CD4-positive, CD25-positive, alpha-beta regulatory T cell (primary cell): ENCODE measurements at places on chromosomes 2 and 18. TPM values are rescaled to one million over a fixed set of nuclear protein-coding genes. Genes with fewer than 3 reads are reported as not detected.

GRCh38 chr2:194610297-194610696 lies 1046.7 kb upstream of the SLC39A10 start:
- no peaks in the 10 kb centered on the region for H3K27me3 ChIP-seq
- no peaks in the 10 kb centered on the region for H3K36me3 ChIP-seq
- no peak overlapping the region for H3K4me3 ChIP-seq

DNA sequence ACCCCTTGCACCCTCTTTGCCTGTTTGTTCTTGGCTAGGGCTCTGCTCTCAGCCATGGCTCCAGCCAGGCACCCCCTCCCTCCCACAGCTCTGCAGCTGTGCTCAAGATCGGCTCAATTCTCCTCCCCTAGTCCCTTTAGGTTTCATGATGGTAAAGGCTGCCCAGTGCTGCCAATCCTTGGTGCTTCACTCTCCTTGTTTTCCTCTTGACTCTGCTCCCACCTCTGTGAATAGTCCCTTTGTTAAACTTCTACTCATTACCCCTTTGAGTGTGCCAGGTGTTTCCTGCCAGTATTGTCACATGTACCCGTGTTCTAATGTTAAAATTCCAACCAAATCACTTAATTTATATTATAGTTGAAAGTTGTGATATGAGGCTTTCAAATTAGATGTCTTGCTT lies 101.0 kb upstream of the CERS6 start:
- no peak for DNase-seq
- H3K4me1 ChIP-seq: no peaks in the 10 kb centered on the region
- H3K27me3 ChIP-seq: peaks cover 2% of the 10 kb centered on the region
- H3K36me3 ChIP-seq: no peaks in the 10 kb centered on the region

EFR3B gene
- total RNA-seq: 0.10 TPM

- H3K4me1 ChIP-seq: no peaks in the 10 kb centered on the region
- no peak overlapping the region for H3K27ac ChIP-seq
- peaks cover under 1% of the 10 kb centered on the region for H3K27me3 ChIP-seq
Observed at GRCh38 chr2:12116228-12116750, 369.9 kb downstream of the LPIN1 start.
